Activated naive CD8-positive, alpha-beta T cell treated with anti-CD3 and anti-CD28 coated beads, Interleukin-2, amount 10 ng/mL, durations not matched to agents 7 days and 5 days (primary cell): ENCODE measurements at places on chromosomes 2 and 18.
A peak's percentile ranks its signal among the peaks of the same experiment; 100 is the strongest.

DNA sequence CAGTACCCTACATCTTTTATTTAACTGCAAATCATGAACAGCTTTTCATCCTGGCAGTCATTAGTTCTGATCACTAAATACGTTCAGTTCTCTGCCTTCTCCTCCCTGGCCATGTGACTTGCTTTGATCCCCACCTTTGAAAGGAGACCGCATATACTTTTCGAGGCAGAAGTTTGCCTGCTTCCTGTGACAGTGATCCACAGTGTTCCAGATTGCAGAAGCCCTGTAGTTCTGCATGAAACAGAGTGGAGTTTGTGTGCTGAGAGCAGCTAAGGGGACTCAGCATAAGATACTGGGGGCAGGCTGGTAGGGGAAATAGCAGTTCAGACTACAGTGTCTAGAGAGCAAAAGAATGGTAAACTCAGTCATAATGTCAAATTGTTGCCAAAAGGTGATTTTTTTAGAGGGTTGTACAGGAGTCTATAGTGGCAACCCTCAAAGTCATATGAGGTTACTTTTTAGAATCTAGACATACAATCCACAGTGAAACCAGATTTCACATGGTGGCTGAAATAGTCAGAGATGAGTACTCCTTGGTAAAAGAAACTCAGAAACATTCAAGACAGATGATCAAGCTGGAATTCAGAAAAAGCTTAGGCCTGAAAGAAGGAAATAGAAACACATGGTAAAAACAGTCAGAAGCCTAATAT is 1800.4 kb upstream of the CELF4 start:
- no peak for DNase-seq

DNA sequence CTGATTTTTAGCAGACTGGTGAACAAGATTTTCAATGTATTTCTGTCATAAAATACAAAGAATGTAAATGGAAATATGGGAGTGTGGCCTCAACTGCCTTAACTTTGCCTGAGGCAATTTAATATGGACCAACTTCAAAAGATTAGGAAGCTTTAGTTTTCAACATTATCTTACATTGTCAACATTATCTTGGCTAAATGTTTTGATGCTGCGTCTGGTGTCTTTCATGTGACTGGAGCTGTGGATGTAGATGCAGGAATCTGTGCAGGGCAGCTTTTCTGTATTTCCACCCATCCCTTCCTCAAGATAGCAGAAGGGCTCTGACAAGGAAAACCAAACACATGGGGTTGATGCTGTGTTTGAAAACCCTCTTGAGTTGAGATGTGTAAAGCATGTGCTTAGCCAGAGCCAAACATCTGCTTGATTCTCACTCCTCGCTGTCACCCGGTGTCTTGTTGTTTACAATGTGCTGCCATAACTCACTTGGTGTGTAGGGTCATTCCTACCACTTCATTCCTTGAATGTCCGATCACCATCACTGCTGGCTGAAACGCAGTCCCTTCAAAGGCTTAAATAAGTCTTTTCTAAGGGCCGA is 33.0 kb downstream of the COPS8 start:
- DNase-seq, result no peak

GRCh38 chr2:221675201-221675908 is 103.3 kb upstream of the EPHA4 start:
- no peak for DNase-seq

GRCh38 chr2:6526093-6526824 is 339.4 kb downstream of the CMPK2 start:
- no peak for DNase-seq

DNA sequence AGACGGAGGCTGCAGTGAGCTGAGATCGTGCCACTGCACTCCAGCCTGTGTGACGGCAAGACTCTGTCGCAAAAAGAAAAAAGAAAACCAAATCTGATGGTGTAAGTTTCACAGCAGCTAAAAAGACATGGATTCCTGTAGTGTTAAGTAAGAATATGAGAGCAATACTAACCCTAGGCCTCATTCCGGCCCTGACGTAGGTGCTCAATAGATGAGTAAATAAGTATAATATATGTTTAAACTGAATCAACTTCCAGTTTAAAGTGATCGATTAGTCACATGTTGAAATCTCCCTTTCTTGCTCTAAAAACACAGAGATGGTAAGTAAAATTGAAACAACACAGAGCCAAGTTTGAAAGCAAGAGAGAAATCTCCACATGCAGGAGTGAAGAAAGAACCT is 8.0 kb downstream of the ME2 start:
- DNase-seq, result no peak

DNA sequence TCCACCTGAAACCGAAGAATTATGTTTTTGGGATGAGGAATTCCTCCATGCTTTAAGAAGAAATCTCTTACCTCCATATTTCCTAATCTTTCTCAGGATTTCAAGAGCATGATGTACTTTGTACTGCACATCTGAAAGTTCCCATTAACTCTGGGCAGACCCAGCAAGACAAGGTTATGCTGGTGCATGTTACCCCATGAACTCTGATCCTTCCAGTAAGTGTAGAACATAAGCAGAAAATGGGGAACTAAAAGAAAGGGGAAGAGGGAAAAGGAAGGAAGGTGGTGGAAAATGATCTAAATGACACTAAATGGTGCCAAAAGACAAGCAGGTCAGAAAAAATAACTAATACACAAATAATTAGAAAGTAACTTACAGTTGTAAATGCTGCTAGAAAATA is 50.7 kb downstream of the STRN start:
- DNase-seq, result no peak

- DNase-seq, result peak; percentile 53
These were observed 13.2 kb downstream of the DYSF start for GRCh38 chr2:71466301-71467179.
